ENCODE measurements at places on chromosomes 16 and 17.

- DNase-seq: no peak
Measured at GRCh38 chr16:3054965-3055733, 8.8 kb downstream of the MMP25 start.

DNA sequence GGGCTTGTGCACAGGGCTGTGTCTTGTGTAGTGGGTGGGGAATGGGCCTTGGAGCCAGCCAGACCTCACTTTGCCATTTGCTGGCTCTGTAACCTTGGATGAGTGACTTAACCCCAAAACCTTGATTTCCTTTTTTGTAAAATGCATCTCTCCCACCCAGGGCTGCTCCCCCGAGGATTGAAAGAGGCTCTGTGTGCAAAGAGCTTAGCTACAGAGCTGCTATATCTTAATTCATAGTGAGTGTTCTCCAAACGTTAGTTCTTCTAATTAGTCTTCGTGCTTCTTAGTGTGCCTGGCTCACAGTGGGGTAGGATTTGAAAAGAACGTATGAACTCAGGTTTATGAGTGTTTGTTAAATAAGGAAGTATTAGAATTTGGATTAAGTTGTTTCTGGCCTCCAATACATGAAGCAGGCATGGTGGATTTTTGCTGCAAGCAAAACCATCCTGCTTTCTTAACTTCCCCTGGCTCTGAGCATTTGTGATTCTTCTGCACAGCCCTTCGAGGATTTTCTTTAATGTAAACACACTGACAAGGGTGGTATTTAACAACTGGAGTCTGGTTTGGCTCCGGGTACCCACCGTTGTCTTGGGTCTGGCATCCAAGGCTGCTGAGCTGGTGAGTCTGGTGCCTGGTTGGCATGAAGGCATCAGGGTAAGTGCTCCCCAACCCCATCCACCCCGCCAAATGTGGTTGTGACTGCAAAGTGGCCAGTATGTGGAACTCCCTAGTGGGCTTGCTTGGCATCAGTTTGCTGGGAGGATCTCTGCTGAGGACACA, 29.7 kb downstream of the KSR1 start:
- DNase-seq: no peak

GRCh38 chr17:39752241-39752881, 14.6 kb downstream of the GRB7 start:
- DNase-seq: no peak

DNA sequence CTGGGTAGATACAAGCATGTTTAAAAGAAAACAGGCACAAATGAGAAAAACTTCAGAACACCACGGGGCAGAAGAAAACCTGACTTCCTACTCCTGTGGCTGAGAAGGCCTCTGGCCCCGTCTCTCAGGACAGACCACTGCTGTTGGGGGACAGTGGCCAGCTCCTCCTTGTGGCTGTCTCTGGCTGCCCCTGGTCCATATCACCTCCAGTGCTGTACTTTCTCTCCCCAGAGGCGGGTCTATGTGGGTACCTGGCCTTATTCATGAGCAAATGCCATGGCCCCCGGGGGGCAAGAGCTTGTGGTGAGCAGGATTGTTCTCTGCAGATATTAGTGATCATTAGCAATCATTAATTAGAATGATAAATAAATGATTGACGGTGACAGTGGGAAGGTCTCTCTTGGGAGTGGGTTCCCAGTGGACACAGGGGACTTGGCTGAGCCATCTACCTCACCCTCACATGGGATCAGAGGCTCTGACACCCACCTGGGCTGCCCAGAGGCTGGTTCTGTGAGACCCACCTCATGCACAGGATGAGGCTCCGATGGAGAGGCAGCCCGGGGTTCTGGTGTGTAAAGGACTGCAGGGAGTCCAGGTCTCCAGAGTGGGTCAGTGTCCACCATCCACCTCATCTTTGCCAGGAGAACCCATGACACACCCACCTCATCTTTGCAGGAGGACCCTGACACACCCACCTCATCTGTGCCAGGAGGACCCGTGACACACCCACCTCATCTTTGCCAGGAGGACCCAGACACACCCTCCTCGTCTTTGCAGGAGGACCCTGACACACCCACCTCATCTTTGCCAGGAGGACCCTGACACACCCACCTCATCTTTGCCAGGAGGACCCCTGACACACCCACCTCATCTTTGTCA, 30.6 kb upstream of the CBFA2T3 start:
- peak; percentile 36 for DNase-seq

DNA sequence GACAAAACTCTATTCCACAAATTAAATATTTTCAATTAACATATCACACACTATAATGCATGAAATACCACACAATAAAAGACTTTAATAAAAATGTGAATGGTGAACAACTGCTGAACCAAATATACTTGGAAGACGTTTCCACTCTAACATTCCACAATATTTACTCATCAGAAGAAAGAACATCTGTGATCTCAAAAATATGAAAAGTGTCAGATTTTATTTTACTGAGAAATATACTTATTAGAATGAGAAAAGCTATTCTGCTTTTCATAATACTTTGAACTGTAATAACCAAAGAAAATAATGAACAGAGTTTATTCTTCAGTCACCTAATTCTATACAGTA, 181.8 kb upstream of the AXIN2 start:
- no peak for DNase-seq

DNA sequence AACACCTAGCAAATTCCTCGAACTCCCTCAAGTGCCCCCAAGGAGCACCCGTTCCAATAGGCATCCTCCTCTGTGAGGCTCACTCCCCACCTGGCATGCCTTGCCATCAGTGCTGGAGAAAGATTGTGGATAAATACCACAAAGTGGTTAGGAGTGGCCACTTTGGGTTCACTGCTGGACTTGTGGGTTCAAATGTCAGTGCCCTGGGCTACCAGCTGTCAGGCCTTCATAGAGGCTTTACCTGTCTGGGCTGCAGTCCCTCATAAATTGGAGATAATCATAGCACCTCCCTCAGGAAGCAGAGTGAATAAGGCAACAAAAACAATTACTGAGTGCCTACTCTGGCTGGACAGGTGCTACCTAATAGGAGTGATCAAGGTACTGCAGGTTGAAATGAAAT, 1.5 kb upstream of the SYT17 start:
- no peak for DNase-seq

GRCh38 chr17:50176559-50177357, 11.0 kb downstream of the SGCA start:
- no peak for DNase-seq

- no peak for DNase-seq
Measured at GRCh38 chr17:49552070-49552751, 23.5 kb upstream of the NXPH3 start.

DNA sequence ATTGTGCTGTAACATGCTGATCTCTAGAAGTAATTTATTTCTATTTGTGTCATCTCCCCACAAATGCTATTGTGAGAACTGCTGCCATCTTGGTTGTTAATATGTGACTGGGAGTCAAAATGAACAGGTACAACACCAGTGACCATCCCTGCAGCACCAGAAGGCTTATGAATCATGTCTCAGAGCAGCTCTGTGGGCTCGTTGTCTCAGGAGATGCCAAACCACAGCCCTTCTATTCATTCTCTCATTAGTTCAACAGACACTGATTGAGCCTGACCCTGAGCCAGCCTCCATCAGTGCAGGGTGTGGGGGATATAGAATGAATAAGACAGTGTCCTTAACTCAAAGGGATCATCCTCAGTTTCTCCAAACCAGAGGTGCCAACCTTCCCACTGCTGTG, 92.5 kb downstream of the UTP18 start:
- DNase-seq: no peak

DNA sequence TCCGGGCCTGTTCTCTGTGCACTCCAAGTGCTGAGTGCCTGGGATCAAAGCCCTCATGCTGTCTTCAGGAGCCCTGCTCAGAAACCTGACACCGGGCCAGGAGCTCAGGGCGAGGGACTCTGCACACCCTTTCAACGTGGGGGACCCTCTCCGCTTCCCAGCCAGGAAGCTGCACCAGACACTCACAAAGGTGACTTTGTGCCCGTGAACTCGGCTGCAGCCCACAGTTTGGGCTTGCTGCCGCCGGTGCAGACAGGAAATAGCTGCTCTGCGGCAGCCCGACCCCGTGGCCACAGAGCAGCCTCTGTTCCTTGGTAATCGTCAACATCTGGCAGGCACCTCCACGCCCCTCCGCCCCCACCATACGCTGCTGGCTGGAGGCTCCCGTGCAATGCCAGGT, 93.4 kb upstream of the METRNL start:
- no peak for DNase-seq
